BJ (cell line): ENCODE measurements at places on chromosomes 16 and 17.

DNA sequence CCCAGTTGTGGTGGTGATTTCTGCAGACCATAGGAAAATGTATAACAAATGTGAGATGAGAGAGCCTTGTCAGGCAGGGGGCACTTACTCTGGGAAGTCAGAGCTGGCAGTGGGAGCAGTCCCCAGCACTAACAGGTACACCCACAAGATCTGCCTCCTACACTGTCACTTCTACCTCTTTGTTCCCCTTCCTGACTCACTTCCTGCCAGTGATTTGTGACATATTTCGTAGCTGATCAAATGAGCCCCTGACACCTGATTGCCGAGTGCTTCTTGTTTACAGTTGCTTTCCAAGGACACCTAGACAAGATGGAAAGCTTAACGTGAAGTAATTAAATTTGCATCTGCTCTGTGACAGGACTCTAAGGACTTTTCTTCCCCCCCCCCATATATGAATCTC is 40.5 kb downstream of the FTO start:
- DNase-seq: no peak

DNA sequence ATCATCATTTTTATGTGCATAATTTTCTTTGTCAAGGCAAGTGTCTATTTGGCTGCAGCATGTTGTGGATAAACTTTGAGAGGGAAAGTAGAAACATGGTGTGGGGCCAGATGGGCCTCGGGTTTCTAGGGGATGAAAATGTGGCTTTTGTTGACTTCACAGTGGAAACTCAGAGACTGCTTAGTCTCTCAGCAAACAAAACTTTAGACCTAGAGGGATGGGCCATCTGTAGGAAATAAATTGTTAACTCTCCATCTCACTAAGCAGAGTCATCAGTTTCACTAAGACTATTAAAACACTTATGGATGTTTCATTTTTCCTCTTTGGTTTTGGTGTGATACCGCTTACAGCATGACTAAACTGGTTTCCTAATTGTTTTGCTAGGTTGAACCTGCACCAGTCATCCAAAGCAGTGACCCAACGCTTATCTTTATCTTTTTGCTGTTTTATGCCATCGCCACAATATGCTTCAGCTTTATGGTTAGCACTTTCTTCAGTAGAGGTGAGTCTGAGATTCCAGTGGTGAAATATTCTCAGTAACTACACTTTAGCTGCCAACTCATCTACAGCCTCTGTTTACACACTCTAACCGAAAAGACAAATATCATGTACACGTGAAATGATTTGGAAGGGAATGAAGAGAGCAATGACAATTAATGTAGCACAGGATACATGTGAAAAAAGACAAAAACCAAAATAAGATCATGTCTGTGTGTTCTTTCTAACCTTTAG is 60.6 kb upstream of the CRYM start:
- DNase-seq: no peak

GRCh38 chr17:44466339-44466738 is 36.9 kb downstream of the GPATCH8 start:
- DNase-seq: no peak

- DNase-seq: no peak
These were observed 410.5 kb downstream of the WWOX start for GRCh38 chr16:78509965-78510364.

DNA sequence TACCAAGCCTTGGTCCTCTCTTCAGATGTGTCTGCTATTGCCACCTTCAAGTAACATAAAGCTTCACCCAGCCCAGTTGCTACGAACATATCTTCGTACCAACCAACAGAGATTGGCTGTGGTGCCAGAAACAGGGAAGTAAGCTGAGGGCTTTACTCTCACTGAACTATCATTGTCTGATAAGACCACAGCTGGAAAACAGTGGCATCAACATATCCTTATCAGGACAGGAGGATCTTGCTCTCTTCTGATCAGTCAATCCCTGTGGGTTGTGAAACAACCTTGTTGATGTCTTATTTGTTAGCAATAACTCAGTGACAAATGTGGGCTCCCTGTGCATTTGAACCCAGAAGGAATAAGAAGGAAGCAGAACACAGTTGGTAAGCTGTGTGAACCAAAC is 446.3 kb upstream of the MAF start:
- no peak for DNase-seq

- DNase-seq: no peak
These were observed 5.6 kb upstream of the CYBA start for GRCh38 chr16:88656291-88656980.

DNA sequence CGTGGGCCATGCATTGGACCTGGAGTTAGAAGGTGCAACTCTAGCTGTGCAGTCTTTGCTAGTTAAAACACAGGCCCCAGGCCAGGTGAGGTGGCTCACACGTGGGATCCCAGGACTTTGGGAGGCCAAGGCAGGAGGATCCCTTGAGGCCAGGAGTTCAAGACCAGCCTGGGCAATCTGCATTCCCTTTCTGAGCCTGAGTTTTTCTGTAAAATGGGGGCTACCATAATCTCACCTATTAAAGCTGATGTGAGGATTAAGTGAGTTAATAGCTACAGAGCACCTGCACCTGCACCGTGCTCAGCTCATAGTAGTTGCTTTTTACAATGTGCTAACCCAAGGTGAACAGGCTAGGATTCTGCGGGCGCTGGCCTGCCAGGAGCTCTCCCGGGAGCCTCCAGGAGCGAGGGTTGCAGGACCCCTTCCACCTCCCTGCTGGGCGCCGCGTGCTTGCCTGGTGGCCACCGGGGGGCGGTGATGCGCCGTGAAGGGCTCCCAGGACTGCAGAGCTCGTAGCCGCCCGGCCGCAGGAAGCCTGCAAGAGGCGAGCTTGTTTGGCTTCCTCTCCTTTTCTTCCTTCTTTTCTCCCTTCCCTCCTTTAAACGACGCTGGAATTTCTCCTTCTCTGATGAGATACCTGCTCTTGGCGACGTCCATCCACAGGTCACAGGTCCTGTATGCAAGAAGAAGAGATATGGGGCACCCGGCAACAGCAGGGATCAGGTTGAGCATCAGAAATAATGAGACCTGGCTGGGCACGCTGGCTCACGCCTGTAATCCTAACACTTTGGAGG is 51.3 kb downstream of the ZFP90 start:
- no peak for DNase-seq

- no peak for DNase-seq
These were observed 174.2 kb downstream of the STX8 start for GRCh38 chr17:9401434-9401833.

DNA sequence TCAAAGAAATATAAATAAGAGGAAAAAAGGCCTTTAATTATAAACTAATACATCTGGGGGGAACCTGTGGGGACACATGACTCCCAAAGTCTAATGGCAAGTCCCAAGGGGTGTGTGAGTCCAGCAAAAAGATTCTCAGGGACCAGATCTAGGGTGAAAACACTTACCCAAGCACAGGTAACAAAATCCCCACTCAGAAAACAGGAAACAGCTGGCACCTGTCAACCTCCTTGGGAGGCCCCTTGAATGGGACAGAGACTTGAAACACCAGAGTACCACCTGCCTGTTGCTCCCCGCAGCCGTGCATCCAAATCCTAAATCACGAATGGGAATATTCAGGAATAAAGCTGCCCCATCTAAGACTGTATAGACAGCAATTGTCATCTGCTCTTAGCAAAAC is 461.2 kb upstream of the CDH5 start:
- DNase-seq: no peak

- DNase-seq: no peak
These were observed 126.8 kb downstream of the ZFHX3 start for GRCh38 chr16:72921106-72921505.

- no peak for DNase-seq
These were observed 16.7 kb downstream of the UNC13D start for GRCh38 chr17:75827308-75828075.

GRCh38 chr16:75555213-75555706 is 792 bp downstream of the TMEM231 start:
- peak; percentile 33 for DNase-seq

- no peak for DNase-seq
These were observed 1.3 kb upstream of the TNFRSF17 start for GRCh38 chr16:11963706-11964105.

GRCh38 chr17:80008383-80008840 is 27.3 kb downstream of the TBC1D16 start:
- DNase-seq: no peak

DNA sequence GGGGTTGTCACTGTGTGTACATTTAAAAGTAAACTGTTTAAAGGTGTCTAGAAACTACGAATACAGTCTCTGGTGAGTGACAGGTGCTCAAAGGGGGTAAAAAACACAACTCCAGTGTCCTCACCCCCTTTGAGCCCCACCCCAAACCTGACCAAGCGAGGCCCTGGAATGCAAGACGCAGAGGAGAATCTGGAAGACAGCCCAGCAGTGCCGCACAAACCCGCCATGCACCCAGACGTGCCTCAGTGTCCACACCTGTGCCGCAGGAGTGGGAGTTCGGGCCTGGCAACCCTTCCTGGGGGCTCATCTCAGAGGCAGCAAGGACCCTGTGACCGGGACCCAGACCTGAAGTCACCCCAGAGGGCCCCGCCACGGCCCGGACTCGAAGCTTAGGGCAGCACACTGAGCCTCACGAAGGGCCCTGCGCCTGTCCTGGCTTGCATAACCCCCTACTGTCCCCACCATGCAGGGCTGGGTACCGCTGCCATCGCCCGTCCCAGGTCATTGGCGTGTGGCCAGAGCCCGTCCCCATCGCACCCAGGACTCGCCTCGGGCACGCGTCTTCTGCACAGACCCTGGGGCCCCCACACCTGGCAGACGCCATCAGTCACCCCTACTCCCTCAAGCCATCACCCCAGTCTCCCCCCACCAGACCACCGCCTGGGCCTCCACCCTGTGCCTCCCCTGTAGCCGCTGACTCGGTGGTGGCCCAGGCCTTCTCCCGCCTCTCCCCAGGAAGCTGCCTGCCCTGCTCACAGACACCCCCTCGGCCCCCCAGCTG is 33.0 kb upstream of the ZC3H18 start:
- DNase-seq: no peak

DNA sequence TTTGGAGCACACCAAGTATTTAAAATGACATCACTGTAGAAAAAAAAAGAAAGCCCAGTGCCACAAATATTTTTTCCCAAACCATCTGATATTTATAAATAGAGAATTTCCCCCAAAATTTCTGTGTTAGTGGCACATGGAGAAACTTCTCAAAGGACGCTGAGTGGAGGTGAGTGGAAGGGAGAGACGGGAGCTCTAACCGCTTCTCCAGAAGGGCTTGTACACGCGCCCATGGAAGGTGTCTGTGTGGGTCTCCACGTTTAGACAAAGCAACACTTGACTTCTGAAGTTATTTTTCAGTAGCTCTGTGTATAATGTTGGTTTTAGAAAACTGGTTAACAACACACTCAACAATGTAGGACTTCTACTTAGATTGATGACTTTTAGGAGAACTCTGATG is 1.0 kb downstream of the MYOCD start:
- no peak for DNase-seq

DNA sequence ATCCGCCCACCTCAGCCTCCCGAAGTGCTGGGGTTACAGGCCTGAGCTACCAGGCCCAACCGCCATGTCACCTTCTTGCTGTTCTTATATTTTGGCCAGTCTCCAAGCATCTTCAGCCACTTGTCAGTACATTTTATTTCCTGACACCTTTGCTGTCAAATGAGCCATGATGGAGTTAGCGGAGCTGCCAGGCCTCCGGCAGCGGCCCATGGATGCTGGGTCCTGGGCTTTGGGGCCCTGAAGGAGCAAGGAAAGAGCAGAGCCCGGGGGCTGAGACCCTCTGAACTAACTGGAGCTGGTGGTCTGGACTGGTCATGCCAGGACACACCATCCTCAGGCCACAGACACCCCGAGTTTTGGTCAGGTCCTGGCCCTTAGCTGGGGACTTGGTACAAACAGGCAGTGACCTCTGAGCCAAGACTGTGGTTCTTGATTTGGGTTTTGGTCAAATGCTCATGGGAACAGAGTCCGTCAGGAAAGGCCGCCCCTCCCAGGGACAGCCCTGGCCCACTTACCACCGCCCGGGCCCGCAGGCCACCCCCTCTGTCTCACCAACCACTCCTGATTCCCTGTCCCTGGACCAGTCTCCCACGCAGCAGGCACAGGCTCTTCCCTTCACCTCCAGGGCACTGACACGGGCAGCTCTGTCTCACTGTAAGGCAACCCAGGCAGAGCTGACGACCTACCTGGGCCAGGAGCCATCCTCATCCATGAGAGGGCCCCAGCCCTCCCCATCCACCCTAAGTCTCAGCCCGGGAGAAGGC is 42.0 kb downstream of the TNFRSF13B start:
- DNase-seq: no peak

- DNase-seq: no peak
These were observed 537 bp downstream of the SLC35B1 start for GRCh38 chr17:49707246-49707607.

- peak; percentile 50 for DNase-seq
These were observed at the start of gene MAPT for GRCh38 chr17:45894022-45894784. TSS of gene MAPT (plus strand) at chr17:45894554. CDS start at chr17:45962338, 67,784 bp downstream.

DNA sequence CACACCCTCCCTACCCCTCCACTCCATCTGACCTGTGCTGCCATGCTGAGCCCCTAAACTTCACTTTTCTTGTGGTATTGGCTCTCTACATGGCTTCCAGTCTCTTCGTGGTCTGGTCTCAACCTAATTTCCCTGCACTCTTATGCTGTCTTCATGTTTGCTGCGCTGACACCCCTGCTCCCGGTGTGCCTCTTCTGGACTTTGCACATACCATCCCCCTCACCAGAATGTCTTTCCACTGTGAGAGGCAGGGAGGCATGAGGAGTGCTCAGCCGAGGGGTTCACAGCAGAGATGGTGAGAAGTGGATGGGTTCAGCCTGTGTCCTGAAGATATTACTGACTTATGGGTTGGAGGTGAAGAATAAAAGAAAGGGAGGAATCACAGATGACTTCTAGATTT is 2.5 kb downstream of the TNFSF12 start:
- DNase-seq: no peak

GRCh38 chr16:29156511-29156910 is 171.7 kb downstream of the LAT start:
- no peak for DNase-seq

DNA sequence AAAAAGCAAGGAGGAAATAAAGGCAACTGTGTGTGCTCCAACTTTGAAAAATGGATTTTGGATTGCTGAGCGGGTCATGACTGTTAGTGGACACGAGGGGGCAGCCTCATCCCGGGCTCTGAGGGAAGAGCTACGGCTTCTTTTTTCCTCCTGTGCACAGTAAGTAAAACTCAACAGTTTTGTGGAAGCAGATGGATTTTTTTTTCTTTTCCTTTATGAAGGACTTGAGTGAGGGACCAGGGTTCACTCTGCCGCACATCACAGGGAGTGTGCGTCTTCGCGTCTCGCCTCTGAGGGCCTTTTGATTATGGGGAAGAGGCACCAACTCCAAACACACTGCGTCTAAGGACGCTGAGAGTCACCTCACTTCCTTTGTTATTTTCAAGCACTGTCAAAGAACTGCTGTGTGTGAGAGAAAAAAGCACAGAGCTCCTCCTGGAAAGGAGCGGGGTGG is 80.3 kb upstream of the GOT2 start:
- peak; percentile 4 for DNase-seq

GRCh38 chr17:78173097-78173715 is 4.8 kb downstream of the SYNGR2 start:
- no peak for DNase-seq

- DNase-seq: no peak
These were observed 11.6 kb downstream of the HSBP1 start for GRCh38 chr16:83819361-83819760.

- DNase-seq: no peak
These were observed 60.3 kb upstream of the CORO6 start for GRCh38 chr17:29682987-29683386.
